ENCODE measurements at places on chromosomes 5 and 9.

GRCh38 chr5:57662991-57663390, 180.4 kb upstream of the ACTBL2 start:
- no peak for DNase-seq

GRCh38 chr9:120693700-120694008, 20.6 kb downstream of the MEGF9 start:
- DNase-seq = no peak

DNA sequence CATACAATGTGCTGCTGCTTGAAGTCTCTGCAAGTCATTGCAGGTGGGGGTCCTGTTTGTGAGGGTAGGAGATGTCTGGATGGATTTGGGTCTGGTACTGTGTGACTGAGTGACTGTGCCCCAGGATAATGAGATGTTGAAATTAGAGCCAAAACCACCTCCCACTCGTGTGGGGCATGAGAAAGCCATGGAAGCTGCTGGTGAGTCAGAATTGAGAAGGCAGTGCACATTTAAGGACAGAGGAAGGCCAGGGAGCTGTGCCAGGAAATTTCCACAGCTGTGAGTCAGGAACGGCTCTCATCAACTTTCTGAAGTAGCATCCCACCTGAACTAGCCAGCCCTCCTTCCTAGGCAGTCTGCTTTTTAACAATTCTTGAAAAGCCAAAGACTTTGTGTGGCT, 229.8 kb downstream of the DRD1 start:
- no peak for DNase-seq

- DNase-seq = no peak
These were observed 103.4 kb upstream of the DMRTA1 start for GRCh38 chr9:22343218-22343611.

- no peak for DNase-seq
These were observed 206.9 kb upstream of the PCSK5 start for GRCh38 chr9:75683591-75683990.

DNA sequence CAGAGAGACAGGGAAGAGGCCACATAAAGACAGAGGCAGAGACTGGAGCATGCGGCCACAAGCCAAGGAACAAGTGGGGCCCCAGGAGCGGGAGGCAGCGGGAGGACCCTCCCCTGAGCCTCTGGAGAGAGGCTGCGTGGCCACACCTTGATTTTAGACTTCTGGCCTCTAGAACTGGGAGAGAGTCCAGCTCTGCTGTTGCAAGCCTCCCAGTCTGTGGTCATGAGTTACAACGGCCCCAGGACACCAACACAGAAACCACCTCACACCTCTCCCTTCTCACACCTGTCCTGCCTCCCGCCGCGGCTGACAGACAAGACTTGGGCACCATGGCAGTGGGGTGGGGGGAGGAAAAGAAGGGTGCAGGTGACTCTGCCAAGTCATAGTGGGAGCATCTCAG, 2.2 kb downstream of the INPP5E start:
- DNase-seq = no peak

DNA sequence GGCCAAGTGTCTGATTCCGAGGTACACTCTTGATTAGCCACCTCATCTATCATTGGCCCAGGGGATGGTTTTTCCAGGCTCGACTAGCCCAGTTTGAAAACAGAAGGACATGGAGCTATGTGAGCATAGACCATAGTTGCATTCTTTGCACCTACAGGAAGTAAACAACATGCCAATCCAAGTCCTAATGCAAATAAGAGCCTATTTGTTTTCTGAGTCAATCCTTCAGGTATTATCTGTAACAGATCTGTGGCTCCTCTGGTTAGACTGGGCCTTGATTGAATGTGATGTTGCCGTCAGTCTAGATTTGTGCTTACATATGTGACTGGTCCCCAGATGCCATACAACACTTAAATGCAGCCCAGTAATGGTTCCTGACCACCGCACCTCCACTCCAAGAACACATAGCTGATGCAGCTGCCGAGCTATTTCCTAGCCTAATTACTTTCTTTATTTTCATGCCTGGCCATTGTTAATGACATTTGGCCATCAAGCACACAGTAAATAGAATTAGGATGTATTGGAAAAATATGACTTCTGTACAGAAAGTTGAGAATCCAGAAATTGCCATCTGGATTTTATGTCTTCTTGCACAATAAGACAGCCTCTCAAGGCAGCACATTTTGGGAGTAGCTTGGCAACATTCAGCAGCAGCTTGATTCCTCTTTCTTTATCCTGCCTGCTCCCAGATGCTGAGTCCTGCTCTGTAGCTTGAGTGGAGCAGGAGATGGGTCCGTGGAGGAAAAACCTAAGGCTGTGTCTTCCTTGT, 29.5 kb upstream of the ARHGAP26 start:
- DNase-seq = no peak

DNA sequence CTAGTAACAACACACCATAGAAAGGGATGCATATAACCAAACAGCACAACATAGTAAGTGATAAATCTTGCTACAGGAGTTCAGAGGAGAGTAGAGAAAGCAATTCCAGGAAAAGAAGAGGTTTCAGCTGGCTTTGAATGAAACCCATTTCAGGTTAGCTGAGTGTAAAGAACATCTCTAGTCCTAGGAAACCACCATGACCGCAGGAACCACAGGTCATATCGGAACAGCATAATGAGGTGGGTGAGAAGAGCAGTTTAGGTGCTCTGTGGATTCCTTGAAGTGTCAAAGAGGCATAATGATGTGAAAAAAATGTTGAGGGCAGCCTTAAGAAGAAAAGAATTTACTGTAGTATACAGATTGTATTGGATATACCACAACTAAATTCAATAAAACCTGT, 507.5 kb downstream of the MTRR start:
- DNase-seq = no peak

DNA sequence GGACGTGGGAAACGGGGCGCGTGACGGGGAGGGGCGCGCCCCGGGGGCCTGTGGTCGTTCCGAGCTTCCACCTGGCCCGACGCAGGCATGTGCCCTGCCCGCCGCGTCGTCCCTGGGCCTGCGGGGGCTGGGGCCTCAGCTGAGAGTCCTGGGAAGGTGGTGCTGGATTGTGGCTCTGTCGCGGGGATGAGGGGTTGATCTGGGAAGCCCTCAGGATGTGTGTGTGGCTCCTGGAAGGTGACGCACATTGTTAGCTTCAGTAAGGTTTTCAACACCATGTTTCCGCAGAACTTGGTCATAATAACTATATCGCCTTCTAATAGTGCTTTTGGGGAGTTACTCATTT, 589.1 kb downstream of the MTRR start:
- DNase-seq = no peak

GRCh38 chr9:124839612-124840299, 13.5 kb upstream of the WDR38 start:
- DNase-seq = no peak

- DNase-seq = no peak
These were observed 159.6 kb upstream of the ADAMTSL1 start for GRCh38 chr9:18314316-18314715.

- no peak for DNase-seq
These were observed 325.8 kb downstream of the TMEM38B start for GRCh38 chr9:106020186-106020585.

GRCh38 chr5:112316731-112317130, 102.3 kb downstream of the EPB41L4A start:
- DNase-seq = no peak

DNA sequence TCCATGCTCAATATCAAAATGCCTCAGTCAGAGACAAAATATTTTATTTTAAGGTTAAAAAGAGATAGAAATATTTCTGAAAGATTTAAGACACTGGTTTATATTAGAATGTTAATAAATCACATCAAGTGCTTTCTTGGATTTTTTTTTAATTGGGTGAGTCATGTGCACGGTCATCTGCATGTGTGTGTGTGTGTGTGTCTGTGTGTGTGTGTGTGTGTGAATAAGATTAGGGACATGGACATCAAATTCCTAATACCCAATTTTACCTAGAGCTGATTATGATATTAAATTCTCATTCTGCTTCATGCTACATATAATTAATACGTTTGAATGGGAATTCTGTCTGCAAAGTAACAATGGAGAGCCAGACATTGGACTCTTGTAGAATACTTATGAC, 122.9 kb downstream of the BASP1 start:
- DNase-seq = no peak

GRCh38 chr9:2418619-2419018, 203.0 kb upstream of the VLDLR start:
- no peak for DNase-seq

DNA sequence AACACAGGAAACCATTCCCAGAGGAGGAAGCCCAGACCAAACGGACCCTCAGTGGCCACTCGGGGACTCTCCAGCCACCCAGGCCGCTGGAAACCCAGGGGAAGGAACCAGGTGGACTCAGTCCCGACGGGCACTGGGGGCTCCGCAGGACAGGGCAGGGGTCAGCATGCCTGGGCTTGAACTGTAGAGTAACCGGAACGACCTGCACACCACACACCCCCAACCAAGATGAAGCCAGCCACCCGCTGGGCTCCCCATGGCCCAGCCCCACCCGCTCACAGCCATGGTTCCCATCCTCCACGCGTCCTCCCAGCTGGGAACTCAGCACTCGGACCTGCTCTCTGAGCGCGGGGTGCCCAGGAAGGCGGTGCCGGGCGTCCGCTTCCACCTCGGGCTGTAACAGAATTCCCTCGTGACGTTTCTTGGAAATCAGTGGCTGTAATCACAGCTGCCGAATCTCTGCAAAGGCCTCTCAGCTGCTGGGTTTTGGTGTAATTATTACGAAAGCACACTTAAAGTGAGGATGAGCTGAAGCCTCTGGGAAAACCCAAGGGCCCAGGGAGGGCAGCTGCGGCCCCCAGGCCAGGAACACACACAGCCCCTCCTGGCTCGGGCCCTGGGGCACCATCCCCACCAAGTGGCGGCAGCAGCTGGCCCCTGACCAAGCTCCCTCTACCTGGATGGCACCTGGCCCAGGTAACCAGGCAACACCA, 13.8 kb downstream of the NACC2 start:
- DNase-seq = no peak

DNA sequence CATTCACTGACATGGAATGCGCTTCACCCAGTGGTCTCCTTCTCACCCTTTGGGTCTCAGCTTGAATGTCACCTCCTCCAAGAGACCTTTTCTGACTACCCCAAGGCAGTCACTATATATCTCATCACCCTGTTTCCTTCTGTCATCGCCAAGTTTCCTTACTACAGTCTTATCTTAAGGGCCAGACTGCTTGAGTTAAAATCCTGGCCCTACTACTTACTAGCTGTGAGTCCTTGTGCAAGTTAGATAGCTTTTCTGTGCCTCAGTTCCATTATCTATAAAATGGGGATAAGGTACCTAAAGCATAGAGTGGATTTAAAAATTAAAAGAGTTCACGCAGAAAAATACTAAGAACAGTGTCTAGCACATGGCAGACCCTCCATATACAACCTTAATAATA, 132.4 kb downstream of the GABBR2 start:
- no peak for DNase-seq

- no peak for DNase-seq
These were observed 67.4 kb upstream of the HRH2 start for GRCh38 chr5:175590471-175590881.

DNA sequence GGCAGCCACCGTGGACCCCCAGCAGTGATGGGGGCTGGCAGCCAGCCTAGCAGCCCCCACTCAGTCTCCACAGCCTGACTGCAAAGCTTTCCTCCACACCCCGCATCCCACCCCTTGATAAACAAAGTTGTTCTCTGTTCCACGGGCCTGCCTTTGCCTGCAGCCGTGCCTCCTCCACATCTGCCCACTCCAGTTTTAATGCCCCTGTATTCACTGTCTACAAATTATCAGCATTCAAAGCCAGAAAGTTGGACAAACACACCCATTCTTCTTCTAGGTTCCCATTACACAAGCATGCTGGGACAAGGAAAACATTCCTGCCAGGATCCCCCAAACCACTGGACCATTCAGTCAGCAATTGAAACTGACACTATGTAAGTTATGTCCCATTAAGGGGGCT, 23.0 kb upstream of the NR5A1 start:
- no peak for DNase-seq

DNA sequence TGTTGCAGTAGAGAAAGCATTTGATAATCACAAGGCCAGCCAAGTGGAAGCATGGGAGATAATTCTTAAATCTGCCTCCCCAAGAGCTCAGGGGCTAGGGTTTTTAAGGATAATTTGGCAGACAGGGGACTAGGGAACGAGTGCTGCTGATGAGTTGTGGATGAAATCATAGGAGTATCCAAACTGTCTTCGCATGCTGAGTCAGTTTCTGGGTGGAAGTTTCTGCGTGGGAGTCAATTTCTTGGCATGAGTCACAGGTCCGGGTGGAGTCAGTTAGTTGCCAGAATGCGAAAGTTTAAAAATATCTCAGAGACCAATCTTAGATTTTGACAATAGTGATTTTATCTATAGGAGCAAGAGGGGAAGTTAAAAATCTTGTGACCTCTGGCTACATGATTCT, 112.6 kb downstream of the TMC1 start:
- peak; percentile 20 for DNase-seq

- DNase-seq = no peak
These were observed 174.6 kb downstream of the GDNF start for GRCh38 chr5:37665272-37665671.

GRCh38 chr5:83494087-83494620, 22.6 kb downstream of the VCAN start:
- DNase-seq = no peak

- no peak for DNase-seq
These were observed 54.5 kb downstream of the ADAMTS12 start for GRCh38 chr5:33837301-33837700.

DNA sequence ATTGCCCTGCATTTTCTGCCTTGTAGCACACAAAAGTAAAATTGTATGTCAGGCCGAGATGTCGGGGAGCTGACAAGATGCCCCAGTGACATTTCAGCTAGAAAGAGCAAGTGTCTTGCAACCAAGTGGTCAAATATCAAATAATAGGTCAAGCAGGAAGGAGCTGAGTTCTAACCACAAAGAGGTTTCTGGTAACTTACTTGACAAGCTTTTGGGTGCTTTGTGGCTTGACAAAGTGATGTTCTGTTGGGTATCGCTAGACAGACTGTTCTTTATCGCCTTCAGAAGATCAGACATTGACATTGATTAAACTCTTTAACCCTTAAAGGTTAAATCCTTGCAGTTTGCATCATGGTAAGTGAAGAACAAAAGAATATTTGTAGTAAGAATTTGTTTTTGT, 419.9 kb downstream of the CCDC171 start:
- no peak for DNase-seq

DNA sequence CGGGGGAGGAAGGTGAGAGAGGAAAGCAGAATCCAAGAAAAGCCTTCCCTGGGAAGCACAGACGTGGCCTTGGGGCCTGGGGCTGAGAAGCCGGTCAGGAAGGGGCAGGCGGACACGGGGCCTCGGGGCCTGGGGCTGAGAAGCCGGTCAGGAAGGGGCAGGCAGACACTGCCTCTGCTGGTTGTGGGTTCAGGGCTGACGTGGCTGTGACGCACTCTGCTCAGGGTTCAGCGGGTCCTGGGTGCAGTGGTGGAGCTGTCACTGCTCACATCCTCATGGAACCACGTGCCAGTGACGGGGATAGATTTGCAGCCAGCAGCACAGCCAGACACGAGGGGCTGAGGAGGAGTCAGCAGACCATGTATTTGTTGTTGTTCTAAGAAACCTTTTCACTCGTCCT, 12.8 kb downstream of the PAEP start:
- DNase-seq = no peak

DNA sequence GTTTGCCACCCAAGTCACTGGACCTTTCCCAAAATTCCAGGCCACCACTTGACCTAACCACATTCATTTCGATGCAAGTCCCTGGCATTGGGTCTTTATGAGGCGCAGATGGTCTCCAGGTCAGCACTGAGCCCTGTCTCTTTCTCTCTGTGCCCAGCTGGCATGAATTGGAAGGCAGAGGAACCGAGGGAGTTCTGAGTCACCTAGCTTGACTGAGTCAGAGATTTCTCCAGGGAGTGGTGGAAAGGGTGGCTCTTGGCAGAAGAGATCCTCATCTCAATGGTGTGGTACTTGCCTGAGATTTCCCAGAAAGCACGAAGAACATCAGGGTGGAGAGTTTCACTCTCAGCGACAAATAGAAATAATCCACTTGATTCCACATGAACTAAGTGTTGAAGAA, 43.8 kb downstream of the WDR36 start:
- DNase-seq = no peak

All from CD4-positive, alpha-beta T cell treated with Interleukin-4 for 1 hour (primary cell).